Large intestine (tissue), 12 donors: ENCODE measurements at places on chromosomes 7 and 10. TPM values are rescaled to one million over a fixed set of nuclear protein-coding genes. Genes with fewer than 3 reads are reported as not detected.

- no peak for DNase-seq
Measured at GRCh38 chr10:29860166-29860565, 199.2 kb downstream of the JCAD start.

GRCh38 chr7:99860281-99861127, 16.3 kb downstream of the OR2AE1 start:
- peak; percentile 20 for DNase-seq

- DNase-seq = no peak
Measured at GRCh38 chr7:50268990-50269389, 35.5 kb upstream of the IKZF1 start.

- DNase-seq = no peak
Measured at GRCh38 chr7:48317360-48317759, 146.1 kb downstream of the ABCA13 start.

- DNase-seq = no peak
Measured at GRCh38 chr7:107394276-107394675, 75.6 kb upstream of the GPR22 start.

- no peak for DNase-seq
Measured at GRCh38 chr7:135185471-135186260, 15.2 kb upstream of the CYREN start.

- no peak for DNase-seq
Measured at GRCh38 chr7:154336295-154336694, 284.1 kb downstream of the DPP6 start.

The RBAK gene
- 13.7 TPM for polyA plus RNA-seq

The PAX2 gene
- 0.06 TPM for polyA plus RNA-seq

GRCh38 chr10:118506671-118507590, 88.5 kb downstream of the PRLHR start:
- DNase-seq = no peak

- no peak for DNase-seq
Measured at GRCh38 chr7:151415375-151416105, 5.7 kb upstream of the WDR86 start.

The KMT2E gene
- polyA plus RNA-seq = 53.0 TPM

DNA sequence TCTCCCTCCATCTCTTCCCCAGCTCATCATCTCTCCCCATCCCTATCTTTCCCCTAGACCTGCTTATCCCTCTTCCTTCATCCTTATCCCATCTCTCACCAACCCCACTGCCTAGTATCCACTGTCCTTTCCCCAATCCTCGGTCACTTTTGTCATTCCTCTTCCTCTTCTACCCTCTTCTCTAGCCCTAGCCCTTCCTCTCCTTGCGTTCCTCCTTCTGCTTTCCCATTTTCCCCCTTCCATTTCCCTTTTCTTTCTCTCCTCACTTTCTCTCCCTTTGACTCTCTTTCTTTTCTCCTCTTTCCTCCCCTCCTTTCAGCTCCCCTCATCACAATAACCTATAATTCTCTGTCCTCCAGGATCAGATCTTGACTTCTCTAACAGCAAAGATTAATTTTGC, 83.6 kb downstream of the POLL start:
- no peak for DNase-seq

GRCh38 chr10:34816501-34817002, 1.5 kb upstream of the PARD3 start:
- peak; percentile 70 for DNase-seq

The CTAGE4 gene
- polyA plus RNA-seq = 18.7 TPM

GRCh38 chr7:86968618-86969017, 90.8 kb downstream of the ELAPOR2 start:
- DNase-seq = no peak

- no peak for DNase-seq
Measured at GRCh38 chr10:12980713-12981306, 20.7 kb downstream of the CCDC3 start.

The PNLIPRP3 gene
- not detected for polyA plus RNA-seq

The SYT15B gene
- 1.5 TPM for polyA plus RNA-seq

DNA sequence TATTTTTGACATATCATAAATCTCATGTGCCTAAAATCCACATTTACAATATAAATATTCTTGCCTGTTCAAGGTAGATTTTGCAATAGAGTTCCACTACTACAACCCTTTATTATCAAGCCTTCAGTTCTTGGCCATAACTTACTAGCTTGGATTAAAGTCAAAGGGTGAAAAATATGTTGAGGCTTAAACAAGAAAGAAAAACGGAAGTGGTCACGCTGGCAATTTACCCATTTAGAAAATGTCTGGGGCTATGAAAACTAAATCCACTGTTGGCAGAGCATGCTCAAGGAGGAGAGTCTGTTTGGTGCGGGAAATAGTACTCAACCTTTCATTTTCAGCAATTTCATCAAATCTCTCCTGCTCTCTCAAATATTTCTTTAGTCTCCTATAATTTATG, 209.8 kb upstream of the RHOBTB1 start:
- DNase-seq = no peak

The NUTM2A gene
- polyA plus RNA-seq = 1.3 TPM

The RNF148 gene
- 0.12 TPM for polyA plus RNA-seq

GRCh38 chr7:90246171-90246570, 1.2 kb downstream of the CFAP69 start:
- peak; percentile 46 for DNase-seq

DNA sequence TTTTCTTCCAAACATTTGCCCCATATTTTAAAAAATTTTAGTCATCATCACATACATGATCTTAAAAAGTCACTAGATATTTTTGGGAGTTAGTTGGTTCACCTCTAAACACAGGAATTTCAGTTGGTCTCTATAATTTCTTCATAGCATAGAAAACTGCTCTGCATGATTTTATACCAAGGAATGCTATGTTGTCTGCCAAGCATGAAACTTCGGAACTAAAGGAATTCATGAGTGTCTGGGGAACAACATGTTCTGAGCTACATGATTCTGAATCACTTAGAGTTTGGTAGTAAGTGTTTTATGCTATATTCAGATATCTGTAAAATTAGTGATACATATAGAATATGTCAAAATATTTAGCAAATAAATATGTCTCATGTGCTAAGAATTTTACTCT, 957.8 kb downstream of the GATA3 start:
- no peak for DNase-seq

DNA sequence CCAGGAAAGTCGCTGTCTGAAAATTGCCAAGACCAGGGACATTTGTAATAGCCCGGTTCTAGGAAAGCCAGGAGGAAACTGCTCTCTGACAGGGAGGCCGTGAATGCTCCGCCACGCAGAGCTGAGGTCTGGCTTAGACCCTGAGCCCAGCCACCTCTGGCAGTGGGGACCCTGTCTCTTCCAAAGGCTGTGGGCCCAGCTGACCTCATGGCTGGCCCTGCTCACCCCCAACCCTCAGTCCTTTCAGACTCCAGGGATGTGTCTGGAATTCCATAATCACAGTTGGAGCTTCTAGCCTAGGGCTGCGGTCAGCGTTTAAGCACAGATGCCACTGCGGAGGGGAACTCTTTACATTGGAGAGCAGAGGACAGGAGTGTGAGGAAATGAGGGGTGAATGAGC, 6.6 kb upstream of the VIPR2 start:
- DNase-seq = no peak

DNA sequence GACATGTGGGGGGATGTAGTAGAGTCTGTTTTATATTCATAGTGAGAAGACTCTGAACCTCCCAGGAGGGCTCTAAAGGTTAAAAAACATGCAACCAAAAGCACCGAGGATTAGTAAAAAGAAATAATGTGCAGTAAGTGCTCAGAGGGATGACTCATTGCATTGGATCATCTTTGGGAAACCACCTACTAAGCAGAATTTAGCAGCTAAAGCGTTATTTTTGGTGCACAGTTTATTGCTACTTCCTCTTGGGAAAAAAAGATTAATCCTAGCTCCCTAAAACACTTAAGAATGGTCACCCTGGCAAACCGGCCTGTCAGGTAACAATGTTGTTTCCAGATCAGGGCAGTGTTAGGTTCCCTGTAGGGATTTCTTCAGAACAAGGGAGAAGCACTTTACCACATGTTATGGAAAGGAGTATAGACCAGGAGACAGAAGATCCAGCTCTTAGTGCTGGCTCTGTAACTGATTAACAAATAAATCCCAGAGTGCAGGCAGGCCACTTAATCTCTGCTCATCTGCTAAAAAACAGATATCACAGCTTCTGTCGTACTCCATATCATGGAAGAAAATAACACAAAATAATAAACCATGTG, 44.8 kb upstream of the FAM133B start:
- peak; percentile 46 for DNase-seq

- no peak for DNase-seq
Measured at GRCh38 chr10:101850749-101851148, 7.1 kb upstream of the KCNIP2 start.

DNA sequence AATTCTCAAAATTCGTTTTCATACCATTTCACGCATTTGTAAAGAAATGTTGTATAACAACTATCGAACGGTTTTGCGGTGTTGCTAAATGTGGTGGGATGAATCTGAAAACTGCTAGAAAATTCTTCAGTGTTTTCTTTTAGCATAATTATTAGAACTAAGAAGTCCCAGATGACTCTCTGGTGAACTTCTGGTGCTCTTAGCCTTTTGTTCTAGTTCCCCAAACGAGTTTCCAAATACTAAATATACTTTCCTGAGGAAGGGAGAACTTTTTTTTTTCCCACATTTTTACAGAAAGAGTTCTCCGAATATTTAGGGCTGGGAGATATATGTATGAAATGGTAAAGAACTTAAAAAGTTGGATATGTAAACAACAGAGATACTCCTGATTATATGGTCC, 82.5 kb downstream of the ICA1 start:
- DNase-seq = no peak

DNA sequence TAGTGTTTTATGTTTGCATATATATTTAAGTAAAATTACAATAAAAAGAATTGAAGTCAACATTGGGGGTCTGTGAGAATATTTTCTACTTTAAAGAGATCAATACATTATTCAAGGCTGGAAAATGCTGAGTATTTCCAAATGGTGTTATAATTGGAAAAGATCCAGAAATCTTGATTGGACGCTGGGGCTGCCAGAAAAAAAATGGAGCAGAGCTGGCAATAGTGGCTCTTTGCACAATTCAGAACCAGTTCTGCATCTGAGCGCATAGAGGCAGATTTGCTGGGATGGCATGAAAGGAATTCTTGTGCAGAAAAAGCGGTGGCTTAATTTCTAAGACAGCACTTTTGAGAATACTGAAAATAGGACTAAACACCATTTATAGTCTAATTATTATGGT, 10.8 kb upstream of the VWC2 start:
- no peak for DNase-seq

- no peak for DNase-seq
Measured at GRCh38 chr10:132802694-132803320, 16.9 kb upstream of the NKX6-2 start.

The ZNF775 gene
- polyA plus RNA-seq = 5.2 TPM

GRCh38 chr10:97713826-97714400, 383 bp downstream of the MARVELD1 start:
- DNase-seq = peak; percentile 93

The NT5C3A gene
- 84.6 TPM for polyA plus RNA-seq

The RSBN1L gene
- 17.2 TPM for polyA plus RNA-seq

GRCh38 chr10:114703377-114704107, 45.5 kb upstream of the ABLIM1 start:
- DNase-seq = no peak

The POMZP3 gene
- polyA plus RNA-seq = 18.5 TPM

The RPEL1 gene
- polyA plus RNA-seq = 0.09 TPM

DNA sequence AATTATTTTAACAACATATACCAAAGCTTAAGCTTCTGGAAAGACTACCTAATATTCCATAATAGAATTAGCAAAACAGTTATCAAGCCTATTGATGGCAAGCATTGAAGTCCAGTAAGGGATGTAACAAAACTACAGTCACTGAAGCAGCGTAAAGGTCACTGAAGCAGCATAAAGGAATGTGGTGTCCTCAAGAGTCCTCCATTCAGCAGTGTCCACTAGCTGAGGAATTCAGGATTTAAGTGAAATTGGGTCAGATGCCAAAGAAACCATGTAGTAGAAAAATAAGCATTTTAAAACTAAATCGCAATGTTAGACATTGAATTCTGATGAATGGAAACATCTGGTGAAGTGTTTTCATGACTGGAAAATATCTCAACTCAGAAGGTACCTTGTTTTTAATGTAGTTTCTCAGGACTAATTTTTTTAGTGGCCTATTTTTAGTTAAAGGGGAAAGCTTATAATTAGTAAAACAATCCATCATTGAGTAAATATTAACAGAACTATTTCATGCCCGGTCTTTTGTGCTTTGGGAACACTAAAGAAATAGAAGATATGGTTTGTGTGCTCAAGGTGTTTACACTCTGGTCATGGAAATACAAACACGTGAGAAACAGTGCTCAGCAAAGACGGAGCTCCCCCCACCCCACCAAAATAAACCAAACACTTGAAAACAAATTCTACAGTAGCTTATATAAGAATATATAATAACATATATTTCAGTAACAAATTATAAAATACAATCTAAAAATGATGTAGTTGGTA, 121.4 kb downstream of the CDK14 start:
- no peak for DNase-seq

- no peak for DNase-seq
Measured at GRCh38 chr10:129891806-129892205, 72.3 kb downstream of the EBF3 start.

DNA sequence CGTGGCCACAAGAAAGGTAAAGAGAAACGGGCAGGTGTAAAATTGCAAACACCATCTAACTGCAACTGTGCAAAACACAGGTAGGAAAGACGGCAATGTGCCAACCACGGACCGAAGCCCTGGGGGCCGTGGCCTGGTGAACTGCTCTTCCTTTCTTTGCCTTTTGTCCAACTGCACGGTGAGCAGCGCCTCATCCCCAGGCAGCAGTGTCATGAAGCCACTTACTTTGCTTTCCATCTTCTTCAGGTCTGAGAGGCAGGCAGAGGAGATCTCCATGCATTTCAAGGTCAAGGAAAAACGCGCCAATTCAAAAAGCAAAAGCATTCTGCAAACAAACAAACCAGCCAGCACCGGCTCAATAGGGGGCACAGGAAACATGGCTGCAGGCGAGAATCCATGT, 12.9 kb downstream of the CFAP46 start:
- DNase-seq = no peak

DNA sequence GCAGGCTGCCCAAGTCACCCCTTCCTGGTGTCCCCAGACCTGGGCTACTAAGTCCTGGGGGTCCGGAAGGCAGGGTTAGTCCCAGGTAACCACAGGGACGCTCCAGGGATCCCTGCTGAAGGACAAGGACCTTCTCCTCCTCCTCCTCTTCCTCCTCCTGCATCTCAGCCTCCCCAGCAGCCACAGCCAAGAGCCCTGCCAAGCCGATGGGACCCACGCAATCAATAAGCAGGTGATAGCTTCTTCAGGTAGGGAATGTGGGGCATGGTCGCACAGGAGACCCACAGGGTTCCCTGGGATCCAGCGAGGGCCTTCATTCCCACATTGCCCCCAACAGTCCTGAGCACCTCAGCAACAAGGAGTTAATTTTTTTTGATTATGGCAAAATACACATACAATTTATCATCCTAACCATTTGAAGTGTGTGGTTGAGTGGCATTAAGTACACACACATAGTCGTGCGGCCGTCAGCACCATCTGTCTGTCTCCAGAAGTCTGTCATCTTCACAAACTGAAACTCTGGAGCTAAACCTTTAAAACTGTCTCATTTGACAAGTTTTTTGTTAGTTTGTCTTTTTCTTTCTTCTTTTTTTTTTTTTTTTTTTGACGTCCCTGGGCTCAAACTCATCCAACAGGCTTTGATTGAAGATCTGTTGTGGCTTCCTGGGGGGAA, 12.1 kb downstream of the CRYGN start:
- no peak for DNase-seq
